ENCODE measurements at places on chromosomes 7 and 10.
A peak's percentile ranks its signal among the peaks of the same experiment; 100 is the strongest.

DNA sequence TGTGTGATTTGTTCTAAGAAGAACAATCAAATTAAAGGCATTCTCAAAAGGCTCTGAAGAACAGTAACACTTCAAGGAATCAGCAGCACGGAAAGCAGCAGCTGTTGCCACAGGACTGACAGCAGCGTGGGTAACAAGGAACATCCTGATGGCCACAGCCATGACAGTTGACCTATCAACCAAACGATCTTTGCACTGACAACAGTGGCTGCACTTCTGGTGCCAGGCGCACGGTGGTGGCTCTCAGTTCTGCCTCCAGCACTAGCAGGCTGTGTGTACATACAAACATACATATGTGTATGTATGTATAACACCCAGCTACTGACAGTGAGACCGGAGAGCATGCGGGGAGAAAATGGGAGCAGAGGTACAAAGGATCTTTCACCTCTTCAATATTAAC, 114.1 kb downstream of the ZFAND4 start:
- no peak for DNase-seq
- H3K27me3 ChIP-seq: no peaks in the 10 kb centered on the region
- H3K36me3 ChIP-seq: no peaks in the 10 kb centered on the region
- no peak overlapping the region for H3K27ac ChIP-seq
- H3K4me1 ChIP-seq: peaks cover 16% of the 10 kb centered on the region

GRCh38 chr10:120578890-120579289, 121.9 kb downstream of the PLPP4 start:
- DNase-seq: no peak
- H3K27me3 ChIP-seq: no peaks in the 10 kb centered on the region
- no peak overlapping the region for H3K4me3 ChIP-seq

DNA sequence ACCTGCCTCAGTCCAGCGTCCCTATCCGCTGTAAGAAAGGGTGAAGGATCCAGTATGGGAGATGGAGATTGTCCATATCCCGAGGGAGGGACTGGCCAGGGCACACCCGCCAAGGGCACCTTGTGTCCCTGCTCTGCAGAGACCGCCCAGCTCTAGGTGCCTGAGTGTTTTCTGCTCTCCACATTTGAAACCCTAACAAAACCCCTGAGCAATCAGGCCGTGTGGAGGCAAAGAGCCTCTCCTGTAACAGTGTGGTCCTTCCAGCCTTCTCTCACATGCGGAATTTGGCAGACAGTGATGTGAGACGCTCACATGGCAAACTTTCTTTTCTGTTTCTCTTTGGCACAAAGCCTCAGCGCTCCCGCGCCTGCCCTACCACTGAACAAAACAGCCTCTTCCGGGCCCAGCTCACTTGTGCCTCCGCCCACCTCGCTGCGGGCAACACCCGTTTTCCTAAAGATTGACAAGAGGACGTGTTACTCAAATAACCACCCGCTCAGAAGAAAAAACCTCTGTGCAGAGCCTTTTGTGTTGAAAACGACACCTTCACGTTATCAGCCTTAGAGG, 514.8 kb downstream of the DNAJB6 start:
- DNase-seq: peak; percentile 95
- no peaks in the 10 kb centered on the region for H3K36me3 ChIP-seq
- peaks cover 9% of the 10 kb centered on the region for H3K4me1 ChIP-seq
- H3K4me3 ChIP-seq: peak overlapping the region; percentile 79

GRCh38 chr10:15739254-15739970, 19.7 kb upstream of the ITGA8 start:
- H3K27me3 ChIP-seq: no peaks in the 10 kb centered on the region
- H3K4me3 ChIP-seq: no peak overlapping the region
- H3K27ac ChIP-seq: no peak overlapping the region
- DNase-seq: no peak
- no peaks in the 10 kb centered on the region for H3K36me3 ChIP-seq
- no peaks in the 10 kb centered on the region for H3K4me1 ChIP-seq

GRCh38 chr7:36025190-36025589, 127.9 kb upstream of the EEPD1 start:
- H3K4me1 ChIP-seq: no peaks in the 10 kb centered on the region
- H3K4me3 ChIP-seq: no peak overlapping the region
- peaks cover 5% of the 10 kb centered on the region for H3K27me3 ChIP-seq

- H3K36me3 ChIP-seq: no peaks in the 10 kb centered on the region
- no peak for DNase-seq
- H3K27me3 ChIP-seq: no peaks in the 10 kb centered on the region
- H3K4me1 ChIP-seq: no peaks in the 10 kb centered on the region
- H3K27ac ChIP-seq: no peak overlapping the region
- H3K4me3 ChIP-seq: no peak overlapping the region
Observed at GRCh38 chr10:74022926-74023629, 25.2 kb downstream of the VCL start.

DNA sequence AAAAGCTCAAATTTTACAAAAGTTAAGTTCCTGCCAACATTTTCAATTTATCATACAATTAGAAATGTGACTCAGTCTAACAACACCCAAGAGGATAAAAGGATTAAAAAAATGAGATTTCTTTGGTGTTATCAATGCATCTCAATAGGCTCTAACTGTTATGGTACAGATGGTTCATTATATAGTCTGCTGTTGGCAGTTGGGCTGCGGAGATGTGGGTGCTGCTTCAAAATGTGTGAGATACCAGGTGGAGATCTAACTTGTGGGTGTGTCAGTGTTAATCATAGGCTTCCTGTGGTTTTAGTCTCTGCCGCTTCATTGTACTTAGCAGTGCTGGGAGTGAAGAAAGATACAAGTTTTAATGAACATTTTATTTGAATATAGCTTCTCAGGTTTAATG, 231.2 kb downstream of the EXOC4 start:
- H3K4me1 ChIP-seq: peaks cover 25% of the 10 kb centered on the region
- H3K36me3 ChIP-seq: peaks cover 6% of the 10 kb centered on the region
- H3K27me3 ChIP-seq: no peaks in the 10 kb centered on the region
- H3K4me3 ChIP-seq: peak overlapping the region; percentile 58
- DNase-seq: peak; percentile 41

GRCh38 chr10:19947656-19948055, 131.4 kb downstream of the PLXDC2 start:
- no peaks in the 10 kb centered on the region for H3K27me3 ChIP-seq
- H3K27ac ChIP-seq: no peak overlapping the region
- no peak for DNase-seq
- H3K4me3 ChIP-seq: no peak overlapping the region

- H3K27me3 ChIP-seq: no peaks in the 10 kb centered on the region
- DNase-seq: no peak
- peaks cover 6% of the 10 kb centered on the region for H3K36me3 ChIP-seq
- H3K4me1 ChIP-seq: no peaks in the 10 kb centered on the region
- no peak overlapping the region for H3K4me3 ChIP-seq
Observed at GRCh38 chr10:124394583-124394982, 24.1 kb downstream of the OAT start.

DNA sequence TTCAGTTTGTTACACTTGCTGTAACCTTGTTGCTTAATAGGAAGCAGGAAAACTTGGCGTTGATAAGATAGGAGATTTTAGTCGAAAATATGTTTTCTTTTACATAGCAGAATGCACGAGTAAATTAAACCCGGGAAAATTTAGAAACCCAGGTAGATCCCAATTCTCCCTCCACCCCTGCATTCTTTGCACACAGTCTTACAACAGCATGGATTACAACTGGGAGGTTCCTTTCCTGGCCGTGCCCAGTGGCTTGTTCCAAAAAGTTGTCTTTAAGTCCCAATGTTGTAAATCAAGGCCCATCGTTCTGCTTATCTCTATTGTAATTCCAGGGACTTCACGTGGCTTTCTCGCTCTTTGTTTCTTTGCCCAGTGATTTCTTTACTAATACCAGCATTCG, 1.1 kb upstream of the DPY19L1 start:
- H3K4me1 ChIP-seq: peaks cover 21% of the 10 kb centered on the region
- H3K27ac ChIP-seq: no peak overlapping the region
- DNase-seq: no peak
- peak overlapping the region; percentile 72 for H3K4me3 ChIP-seq

DNA sequence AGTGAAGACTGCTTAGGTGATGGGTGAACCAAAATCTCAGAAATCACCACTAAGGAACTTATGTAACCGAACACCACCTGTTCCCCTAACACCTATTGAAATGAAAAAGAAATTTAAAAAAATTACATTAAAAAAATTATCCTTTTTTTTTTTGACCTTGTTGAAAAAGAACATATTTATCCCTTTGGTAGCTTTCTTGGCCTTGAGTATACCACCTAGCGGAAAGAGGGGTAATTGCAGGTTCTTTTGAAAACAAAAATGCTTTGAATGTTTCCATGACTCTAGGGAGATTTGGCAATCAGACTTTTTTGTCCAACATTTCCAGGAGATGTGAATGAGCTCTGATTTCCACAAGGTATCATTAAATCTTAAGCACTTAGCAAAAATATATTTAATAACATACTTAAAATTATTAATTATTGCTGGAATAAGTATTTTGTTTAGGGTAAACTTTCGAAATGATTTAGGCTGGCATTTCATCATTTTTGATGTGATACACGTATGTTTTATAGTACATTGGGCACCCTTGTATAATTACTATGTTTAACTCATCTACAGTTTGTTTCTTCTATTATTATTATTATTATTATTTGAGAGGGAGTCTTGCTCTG, 47.0 kb upstream of the ELMO1 start:
- H3K27ac ChIP-seq: no peak overlapping the region
- no peaks in the 10 kb centered on the region for H3K27me3 ChIP-seq
- H3K4me1 ChIP-seq: no peaks in the 10 kb centered on the region

GRCh38 chr7:70619659-70620058, 512.3 kb upstream of the GALNT17 start:
- no peak for DNase-seq
- no peak overlapping the region for H3K4me3 ChIP-seq
- no peak overlapping the region for H3K27ac ChIP-seq
- no peaks in the 10 kb centered on the region for H3K27me3 ChIP-seq
- H3K4me1 ChIP-seq: no peaks in the 10 kb centered on the region

GRCh38 chr10:88062385-88062784, 199.0 kb downstream of the PTEN start:
- no peaks in the 10 kb centered on the region for H3K27me3 ChIP-seq
- H3K4me1 ChIP-seq: peaks cover 33% of the 10 kb centered on the region
- H3K36me3 ChIP-seq: no peaks in the 10 kb centered on the region
- no peak for DNase-seq
- no peak overlapping the region for H3K4me3 ChIP-seq
- no peak overlapping the region for H3K27ac ChIP-seq

All from CD4-positive, CD25-positive, alpha-beta regulatory T cell (primary cell).